ENCODE measurements at places on chromosomes 2 and 18. TPM values are rescaled to one million over a fixed set of nuclear protein-coding genes. Genes with fewer than 3 reads are reported as not detected.

- DNase-seq = no peak
Measured at GRCh38 chr18:50096766-50097435, 98.0 kb downstream of the MYO5B start.

- no peak for DNase-seq
Measured at GRCh38 chr2:172962082-172962481, 113.6 kb upstream of the MAP3K20 start.

GRCh38 chr2:12718015-12718671, 1.4 kb downstream of the TRIB2 start:
- DNase-seq = no peak

- DNase-seq = no peak
Measured at GRCh38 chr2:187075199-187075635, 226.2 kb upstream of the ZSWIM2 start.

The PRSS56 gene
- total RNA-seq = not detected

GRCh38 chr2:1817256-1818051, 73.1 kb upstream of the PXDN start:
- DNase-seq = peak; percentile 82

The TBR1 gene
- not detected for total RNA-seq

DNA sequence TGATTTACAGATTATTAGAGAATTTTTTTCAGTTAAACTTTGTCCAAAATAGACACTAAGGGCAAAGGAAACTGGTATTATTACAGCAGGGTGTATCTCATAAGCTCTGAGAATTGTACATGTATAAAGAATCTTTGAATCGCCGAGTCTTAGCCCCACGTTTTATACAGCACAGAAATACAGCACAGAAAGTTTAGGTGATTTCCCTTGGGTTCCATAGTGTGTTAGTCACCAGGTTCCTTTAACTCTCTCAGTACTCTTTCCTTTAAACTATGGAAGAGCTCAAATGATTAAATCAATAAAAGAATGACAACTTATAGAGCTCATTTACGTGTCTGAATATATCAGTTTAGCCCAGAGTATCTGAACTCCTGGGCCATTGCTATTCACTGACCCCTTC, 256.8 kb downstream of the NEDD4L start:
- no peak for DNase-seq

The SPATA3 gene
- not detected for total RNA-seq

DNA sequence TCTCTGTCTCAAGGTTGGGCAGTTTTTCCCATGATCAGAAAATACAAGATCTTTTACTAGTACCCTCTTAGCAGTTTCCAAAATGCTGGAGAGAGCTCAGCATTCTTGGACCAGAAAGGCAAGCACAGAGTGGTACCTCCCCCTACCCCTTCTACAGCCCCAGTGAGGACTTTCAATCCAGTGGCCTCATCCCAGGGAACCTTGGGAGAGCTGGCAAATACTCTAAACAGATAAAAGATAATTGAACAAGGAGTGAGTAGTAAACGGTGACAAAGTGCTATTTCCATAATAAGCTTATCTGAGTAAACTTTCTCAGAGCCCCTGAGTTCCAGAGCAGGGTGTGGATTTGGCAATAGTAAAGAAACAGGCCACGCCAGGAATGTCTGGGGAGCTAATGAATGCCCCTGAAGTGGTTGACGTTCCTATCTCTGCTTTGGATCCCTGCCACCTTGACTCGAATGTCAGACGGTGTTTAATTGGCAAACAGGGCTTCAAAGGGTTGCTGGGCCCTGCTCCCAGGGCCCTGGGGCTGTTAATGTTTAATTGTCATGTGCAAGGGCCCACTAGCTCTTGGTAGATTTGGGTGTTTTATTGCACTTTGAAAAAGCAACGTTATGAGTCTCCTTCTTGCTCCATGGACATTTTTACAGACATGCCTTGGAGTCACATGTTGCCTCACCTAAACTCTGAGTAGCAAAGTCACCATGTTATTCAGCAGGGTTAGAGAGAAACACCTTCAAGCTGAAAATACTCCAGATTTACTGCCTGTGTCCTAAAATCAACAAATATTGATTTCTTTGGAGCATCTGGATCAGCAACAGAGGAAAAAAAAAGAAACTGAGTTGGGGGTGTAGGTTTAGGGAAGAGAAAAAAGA, 239.9 kb downstream of the CYRIA start:
- DNase-seq = no peak

- DNase-seq = no peak
Measured at GRCh38 chr2:135471106-135471505, 59.9 kb downstream of the ZRANB3 start.

DNA sequence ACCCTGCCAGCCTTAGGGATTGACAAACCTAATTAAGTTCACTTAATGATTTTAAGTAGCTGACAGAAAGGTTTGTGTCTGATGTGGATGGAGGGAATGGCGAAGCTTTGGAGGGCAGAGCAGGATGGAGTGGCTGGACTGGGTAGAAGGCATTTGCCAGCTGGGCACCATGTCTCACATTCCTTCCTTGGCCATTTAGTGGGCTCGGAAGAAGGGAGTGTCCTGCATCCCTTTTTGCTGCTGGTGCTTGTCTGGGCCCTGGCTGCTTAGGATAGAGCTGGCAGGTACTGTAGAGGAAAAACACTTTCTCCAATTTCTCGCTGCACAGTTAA, 166.7 kb downstream of the CLIP4 start:
- no peak for DNase-seq

- no peak for DNase-seq
Measured at GRCh38 chr2:125172181-125172580, 1147.1 kb downstream of the CNTNAP5 start.

GRCh38 chr2:190023860-190024259, 38.7 kb downstream of the MSTN start:
- DNase-seq = no peak

The DLX2 gene
- 6.9 TPM for total RNA-seq

- DNase-seq = no peak
Measured at GRCh38 chr2:77007686-77008085, 514.5 kb downstream of the LRRTM4 start.

DNA sequence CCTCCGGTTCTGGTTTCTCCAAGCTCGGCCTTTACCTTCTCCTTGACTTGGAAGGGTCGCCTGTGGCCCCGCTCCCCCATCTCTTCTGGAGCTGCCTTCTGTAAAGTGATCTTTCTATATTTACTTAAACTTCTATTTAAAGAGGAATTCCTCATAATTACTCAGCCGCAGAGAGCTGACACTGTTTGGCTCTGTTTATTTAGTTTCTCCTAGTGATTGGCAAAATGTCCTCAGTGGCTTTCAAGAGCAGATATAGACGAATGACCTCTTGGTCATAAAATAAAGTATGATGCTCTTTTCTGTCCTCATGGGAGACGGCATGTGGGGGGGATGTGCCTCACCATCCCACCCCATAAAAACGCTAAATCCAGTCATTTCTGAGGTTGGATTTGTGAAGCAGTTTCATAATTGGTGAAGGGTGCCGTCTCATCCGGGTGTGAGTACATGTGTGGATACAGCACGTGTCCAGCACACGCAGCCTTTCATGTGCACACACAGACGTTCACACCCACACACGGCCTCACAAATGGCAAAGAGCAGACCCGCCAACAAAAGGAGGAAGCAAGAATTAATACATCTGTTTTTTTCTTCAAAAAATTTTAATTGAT, 43.4 kb upstream of the SMAD7 start:
- no peak for DNase-seq

GRCh38 chr2:203033395-203033794, 18.7 kb downstream of the NBEAL1 start:
- no peak for DNase-seq

DNA sequence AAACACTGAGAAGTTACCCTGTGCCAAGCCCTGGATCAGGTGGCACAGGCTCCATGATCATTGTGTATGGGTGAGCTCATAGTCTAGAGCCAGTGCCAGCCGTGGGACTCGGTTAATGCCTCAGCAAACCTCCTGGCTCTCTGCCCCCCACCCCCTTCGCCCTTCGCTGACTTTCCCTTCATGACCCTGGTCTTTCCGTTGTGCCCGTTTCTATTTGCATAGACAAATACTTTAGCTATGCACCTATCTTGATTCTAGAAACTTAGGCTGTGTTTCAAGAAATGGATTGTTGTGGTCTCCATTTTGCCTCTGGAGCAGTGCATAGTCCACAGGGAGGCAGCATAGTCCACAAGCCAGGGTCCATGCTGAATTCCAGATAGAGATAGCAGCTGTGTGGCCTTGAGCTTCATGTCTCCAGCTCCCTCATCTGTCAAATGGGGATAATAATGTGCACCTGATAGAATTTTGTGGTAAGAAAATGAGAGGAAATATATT, 44.8 kb upstream of the KDM3A start:
- no peak for DNase-seq

- DNase-seq = no peak
Measured at GRCh38 chr2:60710707-60711106, 45.4 kb upstream of the PAPOLG start.

DNA sequence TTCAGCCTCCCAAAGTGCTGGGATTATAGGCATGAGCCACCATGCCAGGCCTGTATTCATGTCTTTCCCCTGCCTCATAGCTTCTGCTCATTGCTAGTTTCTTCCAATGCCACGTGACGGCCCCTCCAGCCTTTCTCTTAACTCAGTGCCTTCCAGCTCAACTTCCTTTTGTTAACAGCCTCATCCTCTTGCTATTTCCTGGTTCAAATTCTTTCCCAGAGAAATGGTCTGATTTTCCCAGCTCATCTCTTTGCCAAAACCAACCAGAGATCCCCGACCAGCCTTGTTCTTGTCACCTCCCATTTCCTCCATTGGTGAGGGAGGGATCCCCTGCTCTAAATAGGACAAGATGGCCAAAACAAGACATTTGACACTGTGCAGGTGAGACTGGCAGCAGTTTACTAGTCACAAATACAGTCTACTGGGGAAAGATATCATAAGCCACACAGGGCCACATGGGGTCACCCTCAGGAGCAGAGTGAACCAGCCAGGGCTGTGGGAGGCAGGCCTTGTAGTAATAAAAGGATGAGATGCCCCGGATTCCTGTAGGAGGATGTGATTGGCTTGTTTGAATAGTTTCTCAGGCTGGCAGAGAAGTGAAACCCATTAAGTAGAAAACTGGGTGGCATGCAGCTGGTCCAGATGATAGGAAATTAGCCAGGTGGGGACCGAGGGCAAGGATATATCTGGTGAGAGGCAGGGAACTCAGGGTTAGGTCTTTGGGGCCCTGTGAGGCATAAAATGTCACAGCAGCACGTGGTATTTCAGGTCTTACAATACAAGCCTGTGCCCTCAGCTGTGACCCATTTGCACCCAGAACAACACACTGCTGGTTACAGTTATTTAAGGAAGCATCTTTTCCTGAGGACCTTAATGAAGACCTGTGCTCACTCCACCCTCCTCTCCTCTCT, 6.4 kb downstream of the CD207 start:
- no peak for DNase-seq

GRCh38 chr18:48767090-48767690, 183.6 kb downstream of the SMAD7 start:
- no peak for DNase-seq

- DNase-seq = no peak
Measured at GRCh38 chr2:191749181-191749540, 71.2 kb downstream of the NABP1 start.

DNA sequence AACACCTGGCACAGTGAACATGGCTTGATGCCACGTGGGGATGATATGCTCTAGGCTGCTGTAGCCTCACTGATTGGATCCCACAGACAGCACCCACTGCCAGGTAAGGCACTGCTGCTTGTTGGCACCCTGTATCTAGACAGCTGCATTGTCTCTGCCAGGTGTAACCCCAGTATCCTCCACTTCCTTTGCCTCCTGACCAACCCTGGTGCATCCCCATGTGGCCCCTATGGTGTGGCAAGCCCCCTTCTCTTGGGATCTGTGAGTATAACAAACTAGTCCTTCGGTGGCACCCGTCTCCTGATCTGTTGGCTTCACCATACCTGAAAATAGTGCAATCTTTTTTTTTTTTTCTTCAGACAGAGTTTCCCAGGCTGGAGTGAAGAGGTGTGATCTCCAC, 11.1 kb downstream of the TEX51 start:
- peak; percentile 45 for DNase-seq

The DOK1 gene
- total RNA-seq = 5.4 TPM

DNA sequence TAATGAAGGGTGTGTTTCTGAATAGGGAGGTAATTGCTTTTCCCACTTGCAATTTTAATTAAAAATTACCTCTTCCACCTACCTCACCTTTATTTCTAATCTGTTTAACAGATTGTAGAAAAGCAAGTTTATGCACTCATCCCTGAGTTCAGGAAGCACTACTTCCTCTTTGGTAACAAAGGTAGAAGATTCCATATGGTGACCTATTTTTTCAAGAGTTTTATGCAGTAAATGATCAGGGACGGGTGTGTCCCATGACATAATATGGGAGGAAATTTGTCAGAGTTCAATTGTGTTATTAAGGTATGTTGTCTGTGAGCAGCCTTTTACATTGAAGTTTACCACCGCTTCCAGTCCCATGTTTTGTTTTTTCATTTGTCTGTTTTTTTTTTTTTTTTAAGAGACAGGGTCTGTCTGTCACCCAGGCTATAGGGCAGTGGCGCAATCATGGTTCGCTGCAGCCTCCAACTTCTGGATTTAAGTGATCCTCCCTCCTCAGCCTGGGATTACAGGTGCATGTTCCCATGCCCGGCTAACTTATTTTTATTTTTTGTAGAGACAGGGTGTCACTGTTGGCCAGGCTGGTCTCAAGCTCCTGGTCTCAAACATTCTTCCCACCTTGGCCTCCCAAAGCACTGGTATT, 68.2 kb downstream of the ASAP2 start:
- no peak for DNase-seq

GRCh38 chr2:25151718-25152117, 16.7 kb downstream of the POMC start:
- no peak for DNase-seq

The MTIF2 gene
- 33.2 TPM for total RNA-seq

The ASXL3 gene
- 15.6 TPM for total RNA-seq

The TMEM200C gene
- total RNA-seq = 3.0 TPM

GRCh38 chr18:8893221-8893620, 187.9 kb downstream of the MTCL1 start:
- no peak for DNase-seq

DNA sequence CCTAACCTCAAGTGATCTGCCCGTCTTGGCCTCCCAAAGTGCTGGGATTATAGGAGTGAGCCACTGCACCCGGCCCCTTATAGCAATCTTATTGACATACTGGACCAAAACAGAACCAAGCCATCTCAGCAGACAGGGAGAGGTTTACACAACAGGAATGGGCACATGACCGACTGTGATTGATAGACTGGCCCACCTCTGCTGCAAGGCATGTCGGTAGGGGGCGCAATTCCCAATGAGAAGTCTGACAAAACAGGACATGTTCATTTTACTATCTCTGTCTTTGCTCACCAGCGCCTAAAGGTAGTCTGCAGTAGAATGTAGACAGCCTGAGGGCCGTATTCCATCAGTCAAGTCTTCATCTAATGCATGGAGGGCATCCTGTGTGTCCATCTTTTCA, 2.0 kb downstream of the LYPD6B start:
- no peak for DNase-seq

GRCh38 chr2:201176081-201176481, 6.9 kb upstream of the CASP10 start:
- no peak for DNase-seq

- no peak for DNase-seq
Measured at GRCh38 chr2:74328074-74328473, 15.1 kb downstream of the SLC4A5 start.

GRCh38 chr2:194883711-194884110, 773.3 kb upstream of the SLC39A10 start:
- no peak for DNase-seq

The AMER3 gene
- total RNA-seq = 10.9 TPM

GRCh38 chr2:104889291-104889959, 35.5 kb downstream of the POU3F3 start:
- DNase-seq = no peak

Measured in type B pancreatic cell (in vitro differentiated cells).